ENCODE measurements at places on chromosomes 2 and 18. TPM values are rescaled to one million over a fixed set of nuclear protein-coding genes. Genes with fewer than 3 reads are reported as not detected.
A peak's percentile ranks its signal among the peaks of the same experiment; 100 is the strongest.

DNA sequence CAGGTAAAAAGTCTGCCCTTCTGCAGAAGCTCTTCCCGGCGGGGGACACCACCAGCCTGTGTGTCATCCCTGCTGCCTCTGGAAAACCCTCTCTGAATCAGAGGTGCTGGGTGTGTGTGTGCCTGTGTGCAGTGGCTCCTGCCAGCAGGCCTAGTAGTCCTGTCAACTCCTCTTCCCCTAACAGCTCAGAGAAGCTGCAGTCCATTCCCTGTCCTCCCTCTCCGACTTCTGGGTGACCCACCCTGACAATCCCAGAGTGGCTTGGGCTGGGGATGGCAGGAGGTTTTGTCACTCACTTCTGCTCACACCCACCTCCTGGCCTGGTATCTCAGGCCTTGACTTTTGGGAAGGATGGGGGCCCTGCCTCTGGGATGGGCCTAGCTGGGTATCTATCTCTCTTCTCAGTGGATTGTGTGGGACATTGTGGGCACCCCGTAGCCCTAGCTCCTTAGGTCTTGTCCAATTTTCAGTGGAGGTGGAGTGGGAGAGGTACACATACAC, 2.3 kb downstream of the WNT10A start:
- peaks cover 22% of the 10 kb centered on the region for H3K4me1 ChIP-seq
- H3K27ac ChIP-seq = no peak overlapping the region
- no peak for DNase-seq
- H3K4me3 ChIP-seq = no peak overlapping the region

DNA sequence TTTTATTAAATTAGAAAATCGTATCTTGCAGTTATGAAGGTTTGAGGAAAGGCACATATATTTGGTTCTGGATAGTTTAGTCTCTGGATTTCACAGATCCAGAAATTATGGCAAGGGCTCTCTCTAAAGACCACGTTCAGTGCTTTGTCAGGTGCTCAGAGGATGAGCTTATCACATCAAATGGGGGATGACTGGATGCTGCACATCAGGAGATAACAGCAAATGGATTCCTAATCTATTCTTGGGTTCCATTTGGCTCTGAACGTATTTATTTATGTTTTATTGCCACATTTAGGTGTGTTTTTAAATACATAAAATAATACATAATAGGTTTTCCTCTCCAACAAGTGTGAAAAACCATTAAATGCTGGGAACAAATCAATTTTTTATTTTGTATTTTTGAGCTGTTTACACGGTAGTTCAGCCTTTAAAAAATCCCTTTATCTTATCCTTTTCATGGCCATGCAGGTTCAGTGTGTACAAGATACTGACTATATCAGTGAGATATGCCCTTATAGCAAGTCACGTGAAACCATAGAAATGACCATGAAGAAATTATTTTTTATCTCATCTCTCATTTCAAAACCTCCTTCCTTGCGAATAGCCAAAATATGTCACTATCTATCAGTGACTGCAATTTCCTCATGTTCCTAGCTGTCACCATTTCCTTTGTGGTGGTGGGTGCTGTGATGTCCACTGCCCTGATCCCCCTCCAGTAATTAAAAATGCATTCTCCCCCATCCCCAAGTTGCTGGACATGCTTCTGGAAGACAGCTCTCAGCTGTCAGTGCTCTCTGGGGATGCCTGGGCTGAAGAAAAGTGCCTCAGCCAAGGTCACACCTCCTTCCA, 25.9 kb upstream of the CXCR4 start:
- no peaks in the 10 kb centered on the region for H3K36me3 ChIP-seq
- no peak for DNase-seq
- H3K4me3 ChIP-seq = no peak overlapping the region
- H3K27ac ChIP-seq = no peak overlapping the region
- no peaks in the 10 kb centered on the region for H3K4me1 ChIP-seq

DNA sequence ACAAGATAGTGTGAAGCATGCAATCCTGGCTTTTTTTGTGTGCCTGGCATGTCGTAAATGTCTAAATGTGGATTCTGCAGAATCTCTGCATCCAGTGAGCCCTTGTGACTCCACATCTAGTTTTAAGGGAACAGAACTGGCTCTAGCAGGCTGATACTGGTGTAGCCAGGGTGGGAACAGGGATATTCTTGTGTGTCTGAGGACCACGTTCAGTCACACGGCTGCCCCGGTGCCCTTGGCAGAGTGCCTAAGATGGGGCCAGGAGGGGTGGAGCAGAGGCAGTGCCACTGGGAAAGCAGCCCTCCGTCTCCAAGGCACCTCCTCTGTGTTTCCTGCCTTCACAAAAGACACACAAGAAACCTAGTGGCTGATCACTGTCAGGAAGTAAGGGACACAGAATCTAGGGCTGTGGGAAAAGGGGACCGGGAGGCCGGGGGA, 91.5 kb upstream of the PARD3B start:
- no peak overlapping the region for H3K4me3 ChIP-seq
- peak; percentile 45 for DNase-seq
- no peak overlapping the region for H3K27ac ChIP-seq
- H3K36me3 ChIP-seq = no peaks in the 10 kb centered on the region

The ACVR2A gene
- 17.9 TPM for total RNA-seq

The COL3A1 gene
- 23.7 TPM for total RNA-seq

Measured in A673 (cell line).